ENCODE measurements at places on chromosomes 4 and X.

DNA sequence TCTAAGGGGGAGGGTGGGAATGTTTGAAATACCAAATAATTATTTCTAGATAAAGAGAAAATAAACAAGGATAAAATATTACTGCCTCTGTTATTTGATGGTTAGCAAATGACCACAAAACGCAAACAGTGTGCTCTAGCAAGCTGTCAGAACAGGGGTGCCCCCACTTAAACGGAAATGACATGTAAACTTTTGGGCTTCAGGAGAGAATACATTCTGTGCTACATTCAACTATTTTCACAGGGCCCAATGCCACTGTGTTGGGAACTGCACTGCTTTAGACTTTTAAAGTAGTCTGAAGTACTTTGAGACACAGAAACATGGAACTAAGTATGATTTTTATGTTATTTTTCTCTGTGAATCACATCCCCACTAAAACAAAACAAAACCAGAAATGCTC is 14.1 kb downstream of the CD40LG start:
- no peak for DNase-seq

- DNase-seq = no peak
Observed at GRCh38 chr4:169571435-169571834, 40.9 kb downstream of the NEK1 start.

DNA sequence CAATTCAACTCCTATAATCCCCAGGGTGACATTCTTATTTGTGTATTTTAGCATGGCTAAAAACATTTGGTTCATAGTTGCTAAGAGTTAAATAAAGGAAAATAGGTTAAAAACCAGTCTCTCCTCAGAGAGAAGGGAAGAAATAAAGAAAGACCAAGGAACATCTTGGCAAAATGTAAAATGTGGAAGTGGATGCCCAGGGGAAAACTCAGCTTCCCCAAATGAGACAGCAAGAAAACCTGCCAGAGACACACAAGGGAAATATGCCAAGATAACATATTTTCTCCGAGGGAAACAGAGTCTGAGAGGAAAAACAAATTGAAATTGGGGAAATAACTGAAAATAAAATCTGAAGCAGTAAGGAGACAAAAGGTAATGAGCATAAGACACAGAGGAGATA is 1569.3 kb downstream of the PCDH18 start:
- no peak for DNase-seq

GRCh38 chrX:49071877-49072711 is 1.7 kb downstream of the PRAF2 start:
- peak; percentile 87 for DNase-seq

All from H9 (cell line).